GM23248 (cell line): ENCODE measurements at places on chromosomes 5 and 9.

DNA sequence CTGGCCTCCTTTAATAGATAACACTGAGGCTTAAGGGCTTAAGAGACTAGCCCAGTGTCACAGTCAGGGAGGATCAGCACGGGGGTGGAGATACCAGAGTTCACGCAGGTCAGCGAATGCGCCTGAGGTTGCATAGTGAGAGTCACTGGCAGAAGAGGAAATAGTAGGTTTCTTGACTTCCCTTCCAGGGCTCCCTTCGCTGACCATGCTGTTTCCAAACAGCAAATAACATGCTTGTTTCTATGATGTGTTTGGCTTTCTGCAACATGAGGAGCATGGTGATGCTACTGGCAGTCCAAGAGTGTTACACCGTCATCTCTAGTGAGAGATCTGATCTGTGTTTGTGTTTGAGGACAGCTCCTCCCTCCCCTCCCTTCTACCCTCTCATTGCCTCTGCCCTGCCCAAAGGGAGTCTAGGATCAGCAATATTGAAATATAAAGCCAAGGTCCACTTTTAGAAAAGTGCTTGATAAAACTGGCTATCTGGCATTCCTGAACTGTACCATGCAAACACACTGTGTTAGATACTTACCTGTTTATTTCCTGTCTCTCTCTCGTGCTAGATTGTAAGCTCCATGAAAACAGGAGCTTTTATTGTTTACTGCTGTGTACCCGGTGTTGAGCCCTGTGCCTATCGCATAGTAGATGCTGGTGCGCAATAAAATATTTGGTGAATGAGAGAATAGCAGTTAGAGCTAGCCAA, 12.3 kb downstream of the TLE4 start:
- no peak for DNase-seq

DNA sequence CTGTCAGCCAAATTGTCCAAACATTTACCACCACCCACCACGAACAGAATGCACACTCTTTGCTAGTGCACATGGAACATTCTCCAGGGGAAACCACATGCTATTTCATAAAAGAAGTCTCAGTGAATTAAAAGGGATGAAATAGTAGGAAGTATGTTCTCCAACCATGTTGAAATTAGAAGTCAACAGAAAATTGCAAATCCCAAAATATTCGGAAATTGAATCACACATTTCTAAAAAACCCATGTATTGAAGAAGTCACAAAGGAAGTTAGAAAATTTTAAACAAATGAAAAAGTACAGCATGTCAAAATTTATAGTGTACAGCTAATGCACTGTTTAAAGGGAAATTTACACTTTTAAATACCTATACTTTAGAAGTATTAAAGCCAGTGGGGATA, 50.8 kb downstream of the TGFBR1 start:
- no peak for DNase-seq

DNA sequence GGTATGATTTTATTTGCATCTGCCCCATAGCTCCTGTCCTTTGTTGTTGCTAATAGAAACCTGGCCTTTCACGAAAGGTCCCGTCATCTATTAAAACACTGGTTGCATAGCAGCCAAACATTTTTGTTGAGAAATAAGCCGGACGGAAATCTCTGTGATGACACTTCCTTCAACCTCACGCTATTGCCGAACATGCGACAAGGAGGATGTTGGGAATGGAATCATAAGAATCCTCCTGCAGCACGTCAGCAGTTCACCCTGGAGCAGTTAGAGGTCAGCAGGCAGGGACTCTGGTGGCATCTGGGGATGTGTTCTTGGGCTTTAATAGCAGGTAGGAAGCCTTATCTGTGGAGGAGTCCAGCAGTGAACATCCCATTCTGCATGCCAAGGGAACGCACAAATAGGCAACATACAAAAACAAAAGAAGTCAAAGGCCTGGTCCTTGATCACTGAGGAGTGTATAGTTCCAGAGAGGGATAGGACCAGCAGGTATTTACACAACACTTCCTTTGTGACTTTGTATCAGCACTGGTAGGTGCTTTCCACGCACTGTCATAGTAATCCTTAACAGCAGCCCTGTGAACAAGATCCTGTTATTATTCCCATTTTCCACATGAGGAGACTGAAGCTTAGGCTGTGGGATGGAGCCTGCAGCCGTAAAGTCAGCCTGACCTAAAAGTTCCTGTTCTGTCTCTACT, 33.4 kb downstream of the ARHGAP26 start:
- DNase-seq, result no peak

- DNase-seq, result no peak
These were observed 6.7 kb downstream of the PRDM6 start for GRCh38 chr5:123095798-123096120.

- DNase-seq, result no peak
These were observed 9.4 kb upstream of the RNF180 start for GRCh38 chr5:64156261-64156660.

- peak; percentile 69 for DNase-seq
These were observed 125.6 kb upstream of the DMRT1 start for GRCh38 chr9:715743-716400.

DNA sequence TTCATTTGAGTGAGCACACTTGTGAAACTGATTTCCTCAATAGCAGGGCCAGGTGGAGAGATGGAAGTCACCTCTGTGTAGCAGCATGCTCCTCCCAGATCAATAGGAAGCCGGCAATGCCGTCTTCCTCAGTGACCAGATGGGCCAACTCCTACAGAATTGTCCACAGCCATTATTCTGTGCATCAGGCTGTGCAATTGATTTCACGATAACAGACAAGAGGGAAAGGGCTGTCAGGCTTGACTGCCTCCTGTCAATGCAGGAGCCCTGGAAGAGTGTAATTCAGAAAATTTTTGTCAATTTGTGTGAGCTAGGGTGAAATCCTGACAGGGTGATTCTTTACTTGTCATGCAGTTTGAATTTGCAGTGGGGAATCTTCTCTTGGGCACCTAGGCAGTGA, 838.4 kb upstream of the NUDT12 start:
- DNase-seq, result no peak

DNA sequence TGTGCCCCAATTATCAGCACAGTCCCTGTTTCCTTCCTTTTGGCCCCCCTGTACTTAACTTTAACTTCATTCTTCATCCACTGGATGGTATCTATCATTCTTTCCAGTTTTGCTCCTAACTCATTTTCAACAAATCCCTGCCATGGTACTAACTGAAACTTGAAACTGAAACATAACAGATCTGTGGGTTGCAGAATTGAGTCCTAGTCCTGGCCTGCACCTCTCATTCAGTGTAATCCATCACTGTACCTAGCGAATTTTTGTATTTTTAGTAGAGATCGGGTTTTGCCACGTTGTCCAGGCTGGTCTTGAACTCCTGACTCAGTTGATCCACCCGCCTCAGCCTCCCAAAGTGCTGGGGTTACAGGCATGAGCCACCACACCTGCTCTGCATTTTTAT, 15.3 kb upstream of the PIK3R1 start:
- no peak for DNase-seq

- DNase-seq, result peak; percentile 29
These were observed 13.4 kb upstream of the SLC2A6 start for GRCh38 chr9:133492061-133493021.

DNA sequence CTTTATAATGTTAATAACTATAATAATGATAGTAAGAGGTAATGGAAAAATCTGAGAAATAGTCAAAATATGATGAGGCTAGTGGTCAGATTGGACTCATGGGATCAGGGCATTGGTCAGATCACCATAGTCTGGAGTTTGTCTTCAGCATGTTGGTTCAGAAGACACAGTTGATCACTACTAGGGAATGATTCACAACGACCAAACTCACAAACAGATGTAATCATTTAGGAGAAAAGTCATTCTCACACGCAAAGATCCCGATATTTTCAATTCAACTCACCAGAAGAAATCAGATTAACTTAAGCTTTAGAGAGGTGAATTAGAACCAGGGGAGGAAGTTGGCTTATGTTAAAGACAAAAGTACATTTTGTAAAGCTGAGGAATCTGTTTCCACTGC, 131.8 kb downstream of the LURAP1L start:
- peak; percentile 64 for DNase-seq

DNA sequence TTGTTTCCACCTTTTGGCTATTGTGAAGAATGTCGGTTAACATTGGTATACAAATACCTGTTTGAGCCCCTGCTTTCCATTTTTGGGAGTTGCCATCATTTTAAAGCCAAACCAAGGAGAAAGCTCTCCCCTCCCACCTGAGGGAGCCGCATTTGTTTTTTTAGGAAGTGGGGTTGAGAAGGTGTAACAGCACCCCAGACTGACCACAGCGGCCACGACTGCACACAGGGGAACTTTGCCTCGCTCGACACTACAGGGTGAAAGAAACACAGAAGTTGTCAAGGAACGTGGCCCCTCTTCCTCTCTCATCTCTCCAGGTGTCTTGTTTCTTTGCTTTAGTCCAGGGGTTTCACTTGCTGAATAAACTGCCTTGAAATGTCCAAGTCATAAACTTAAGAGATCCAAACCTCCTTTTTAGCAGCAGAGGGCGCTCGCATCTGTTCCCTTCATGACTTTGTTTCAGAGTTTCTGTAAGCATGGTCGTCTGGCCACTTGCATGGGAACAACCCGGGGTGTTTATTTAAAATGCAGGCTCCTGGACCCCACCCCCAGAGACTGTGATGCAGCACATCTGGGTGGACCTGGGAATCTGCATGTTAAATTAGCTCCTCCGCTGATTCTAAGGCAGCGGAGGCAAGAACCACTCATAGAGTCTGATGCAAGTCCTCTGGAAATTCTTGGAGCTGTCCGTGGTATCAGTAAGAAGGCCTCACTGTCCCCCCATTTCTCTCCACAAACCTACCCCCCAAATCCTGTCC, 2.1 kb upstream of the TTLL11 start:
- DNase-seq, result peak; percentile 79

DNA sequence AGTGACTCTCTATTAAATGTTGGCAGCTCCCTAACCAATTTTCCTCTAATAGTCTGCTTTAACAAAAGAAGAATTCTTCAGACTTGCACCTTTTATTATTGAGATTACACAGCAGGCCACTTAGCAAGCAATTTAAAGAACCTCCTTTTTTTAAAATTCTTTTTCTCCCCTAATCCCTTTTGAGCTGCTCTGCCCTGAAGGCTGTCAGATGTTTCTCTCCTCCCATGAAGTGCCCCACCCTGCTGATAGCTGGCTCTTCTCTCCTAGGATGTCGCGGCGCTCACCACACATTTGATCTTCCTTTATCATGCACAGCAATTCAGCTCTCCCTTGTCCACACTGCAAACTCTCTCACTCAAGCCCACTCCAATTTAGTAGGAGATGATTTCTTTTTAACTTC, 1471.1 kb upstream of the ACO1 start:
- no peak for DNase-seq

DNA sequence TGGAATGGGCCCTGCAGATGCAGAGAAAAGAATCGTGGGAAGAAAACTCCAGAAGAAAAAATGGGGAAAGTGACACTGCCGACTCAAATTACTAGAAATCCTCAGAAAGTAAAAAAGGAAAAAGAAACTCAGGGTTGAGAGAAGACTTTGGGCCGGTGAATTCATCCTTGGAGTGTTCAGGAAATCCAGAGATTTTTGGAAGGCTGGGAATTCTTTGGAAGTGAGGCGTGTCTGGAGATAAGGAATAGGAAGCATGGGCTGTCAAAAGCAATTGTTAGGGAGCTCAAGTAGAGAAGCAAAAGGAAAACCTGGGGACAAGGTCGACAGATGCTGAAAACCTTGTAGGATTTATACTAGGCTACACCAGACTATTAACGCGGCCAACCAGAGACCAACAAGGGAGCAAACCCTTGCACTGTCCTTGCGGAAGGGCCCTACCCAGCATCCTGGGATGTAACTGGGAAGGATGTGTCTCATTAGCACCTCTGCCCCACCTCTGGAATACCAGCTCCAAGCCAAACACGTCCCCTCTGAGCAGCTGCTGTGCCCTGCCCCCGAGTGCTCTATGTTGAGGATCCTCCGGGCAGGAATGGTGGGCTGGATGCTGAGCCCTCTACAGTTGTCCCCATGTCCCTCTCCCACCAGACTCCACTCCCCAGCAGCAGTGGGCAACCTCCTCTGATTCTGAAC, 11.6 kb downstream of the DAB2IP start:
- DNase-seq, result no peak

DNA sequence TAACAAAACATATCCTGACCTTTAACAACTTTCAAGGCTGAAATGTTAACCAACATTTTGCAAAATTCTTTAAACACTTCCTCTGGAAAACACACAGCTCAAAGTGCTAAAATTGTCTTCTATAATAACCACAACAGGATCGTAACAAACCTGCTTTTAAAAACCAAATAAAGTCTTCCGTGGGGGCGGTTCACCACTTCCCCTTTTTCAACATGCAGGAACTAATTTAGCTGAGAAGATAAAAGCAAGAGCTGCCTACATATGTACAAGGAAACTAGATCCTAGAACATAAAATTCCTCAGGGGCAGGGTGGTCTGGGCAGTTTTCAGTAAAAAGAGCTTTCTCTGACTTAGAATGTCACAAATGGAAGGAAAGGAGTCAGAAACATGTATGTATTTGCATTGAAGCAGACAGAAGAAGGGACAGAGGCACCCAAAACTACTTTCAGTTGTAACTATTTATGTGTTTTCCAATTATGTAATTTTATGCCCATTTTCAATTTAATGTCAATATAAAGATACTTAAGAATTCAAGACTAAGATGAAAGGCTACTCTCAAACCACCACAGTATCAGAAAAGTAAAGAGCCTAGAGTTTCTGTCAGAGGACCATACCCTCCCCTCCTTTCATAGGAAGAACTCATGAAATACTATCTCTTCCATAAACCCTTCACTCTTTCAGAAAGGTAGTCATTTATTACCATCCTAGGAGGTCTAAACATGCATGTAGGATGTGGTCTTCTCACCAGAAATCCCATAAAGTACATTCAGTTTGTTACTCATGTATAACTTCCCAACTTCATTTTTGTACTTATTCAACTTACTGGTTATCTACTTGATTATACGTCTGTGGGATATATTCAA, 185.9 kb upstream of the RASA1 start:
- DNase-seq, result no peak

GRCh38 chr5:55481293-55481855, 53.4 kb downstream of the PLPP1 start:
- DNase-seq, result peak; percentile 36

DNA sequence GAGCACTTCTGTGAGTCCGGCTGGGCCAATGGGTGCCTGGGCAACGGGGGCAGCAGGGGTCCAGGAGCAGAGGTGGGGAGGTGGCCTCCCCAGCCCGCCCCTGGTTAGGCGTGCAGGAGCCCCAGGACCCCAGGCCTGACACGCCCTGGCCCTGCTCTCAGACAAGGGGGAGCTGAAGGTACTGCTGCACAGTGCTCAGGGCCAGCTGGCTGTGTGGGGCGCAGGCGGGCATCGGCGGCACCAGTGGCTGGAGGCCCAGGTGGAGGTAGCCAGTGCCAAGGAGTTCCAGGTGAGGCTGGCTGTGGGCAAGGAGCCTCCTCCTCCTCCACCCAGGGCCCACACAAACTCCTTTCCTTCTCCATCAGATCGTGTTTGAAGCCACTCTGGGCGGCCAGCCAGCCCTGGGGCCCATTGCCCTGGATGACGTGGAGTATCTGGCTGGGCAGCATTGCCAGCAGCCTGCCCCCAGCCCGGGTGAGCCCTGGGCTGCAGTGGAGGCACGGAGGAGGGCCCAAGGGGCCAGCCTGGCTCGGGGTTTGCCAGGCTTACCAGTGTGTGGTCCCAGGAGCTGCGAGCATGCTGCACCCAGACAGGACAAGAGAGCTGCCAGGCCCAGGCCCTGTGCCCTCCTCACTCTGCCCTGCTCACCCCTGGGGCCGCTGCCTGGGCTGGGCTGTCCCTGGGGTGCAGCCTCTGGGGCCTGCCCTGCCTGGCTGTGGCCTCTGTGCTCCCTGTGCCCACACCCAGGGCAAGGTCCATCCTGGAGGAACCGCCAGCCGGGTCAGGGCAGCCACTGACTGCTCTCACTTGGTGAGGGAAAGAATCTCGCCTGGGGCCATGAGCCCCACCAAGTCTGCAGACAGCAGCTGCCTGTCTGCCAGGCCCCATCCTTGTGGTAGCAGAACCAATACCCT, 7.0 kb downstream of the MAMDC4 start:
- DNase-seq, result peak; percentile 81
